ENCODE measurements at places on chromosomes 12 and 14.
A peak's percentile ranks its signal among the peaks of the same experiment; 100 is the strongest.

- DNase-seq, result no peak
Measured at GRCh38 chr14:22849212-22849819, 12.9 kb downstream of the MMP14 start.

- DNase-seq, result no peak
Measured at GRCh38 chr12:2003676-2004112, 563 bp downstream of the DCP1B start.

- DNase-seq, result no peak
Measured at GRCh38 chr12:127278351-127278750, 988.6 kb upstream of the TMEM132C start.

GRCh38 chr14:50023671-50024490, 92.5 kb downstream of the VCPKMT start:
- DNase-seq, result no peak

DNA sequence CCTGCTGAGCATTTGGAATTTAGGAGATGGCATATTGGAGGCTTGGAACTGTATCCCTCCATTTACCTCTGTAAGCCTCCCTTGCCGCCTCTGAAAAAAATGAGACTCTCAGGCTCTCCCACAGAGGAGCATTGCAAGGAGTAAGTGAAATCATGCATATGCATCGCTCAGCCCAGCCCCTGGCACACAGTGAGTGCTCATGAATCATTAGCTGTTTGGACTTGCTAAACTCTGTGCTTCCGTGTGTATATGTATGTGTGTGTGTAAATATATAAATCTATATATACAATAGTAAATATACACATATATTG, 17.1 kb upstream of the TBX3 start:
- DNase-seq, result no peak

DNA sequence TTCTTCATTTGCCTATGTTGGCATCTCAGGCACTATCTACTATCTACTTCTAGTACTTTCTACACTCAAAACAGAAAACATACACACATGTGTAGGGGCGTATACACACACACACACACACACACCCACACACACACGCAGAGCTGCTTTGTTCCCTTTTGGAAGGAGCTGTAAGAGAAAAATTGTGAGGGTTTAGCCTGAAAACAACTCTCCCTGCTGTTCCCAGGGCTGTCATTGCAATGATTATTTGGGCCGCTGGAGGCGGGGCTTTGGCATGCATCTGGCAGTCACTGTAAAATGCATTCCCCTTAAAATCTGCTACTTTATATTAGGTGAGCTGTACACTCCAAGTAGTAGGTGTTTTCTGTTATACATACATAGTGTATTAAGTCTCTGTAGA, 29.1 kb upstream of the SLC38A2 start:
- DNase-seq, result no peak

- no peak for DNase-seq
Measured at GRCh38 chr12:88658009-88658408, 77.7 kb upstream of the KITLG start.

GRCh38 chr14:104889375-104889757, 24.3 kb downstream of the CEP170B start:
- DNase-seq, result no peak

- no peak for DNase-seq
Measured at GRCh38 chr12:98188650-98189077, 326.7 kb upstream of the TMPO start.

DNA sequence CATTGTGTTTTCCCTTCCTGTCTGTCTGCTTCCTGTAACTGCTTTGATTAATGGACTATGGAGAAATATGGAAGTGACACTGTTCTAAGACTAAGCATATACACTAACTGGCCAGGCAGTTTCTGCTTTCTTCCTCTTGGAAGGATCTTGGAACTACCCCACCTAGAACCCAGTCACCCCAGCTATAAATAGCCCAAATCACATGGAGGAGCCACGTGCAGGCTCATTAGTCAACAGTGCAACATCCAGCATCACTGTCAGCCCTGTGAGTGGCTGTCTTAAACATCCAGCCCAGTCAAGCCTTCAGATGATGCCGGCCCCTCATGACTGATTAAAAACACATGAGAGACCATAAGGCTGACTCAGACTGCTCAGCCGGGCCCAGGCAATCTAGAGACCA, 39.2 kb downstream of the BCAT1 start:
- no peak for DNase-seq

DNA sequence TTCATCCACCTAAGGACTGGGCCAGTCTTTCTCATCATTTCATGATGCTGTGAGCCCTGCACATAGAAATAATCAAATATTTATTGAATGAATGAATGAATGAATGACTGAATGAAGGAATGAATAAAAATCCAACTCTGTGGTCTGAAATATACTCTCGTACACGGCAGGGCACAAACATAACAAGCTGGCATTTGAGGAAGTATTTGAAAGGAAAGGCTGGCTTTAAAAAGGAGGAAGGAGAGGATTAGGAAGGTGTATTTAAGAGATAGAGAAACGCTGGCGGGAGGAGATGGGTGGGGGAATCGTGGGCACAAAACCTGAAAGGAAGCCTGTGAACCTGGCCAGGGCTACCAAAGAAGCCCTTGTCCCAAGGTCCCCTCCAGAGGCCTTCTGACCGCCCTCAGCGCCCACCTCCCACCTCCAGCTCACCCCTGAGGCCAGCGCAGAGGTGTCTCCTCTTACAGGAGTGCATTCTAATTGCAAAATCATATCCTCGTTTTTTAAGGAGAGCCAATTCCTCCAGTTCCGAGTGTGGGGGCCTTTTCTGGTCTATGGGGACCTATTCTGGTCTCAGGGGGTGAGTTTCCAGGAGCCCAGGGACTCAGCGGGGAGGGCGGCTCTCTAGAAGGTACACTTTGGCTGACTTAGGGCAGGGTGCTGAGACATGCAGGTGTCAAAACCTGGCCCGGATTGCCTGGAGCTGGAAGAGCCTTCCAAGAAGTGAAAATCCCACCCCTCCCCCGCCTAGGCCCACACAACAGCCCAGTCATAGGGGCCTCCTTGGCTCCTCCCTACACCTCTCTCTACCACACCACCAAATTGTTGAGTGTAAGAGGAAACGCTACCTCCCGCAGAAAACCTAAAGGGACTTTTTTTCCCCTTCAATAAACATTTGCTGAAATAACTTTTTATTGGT, 8.7 kb upstream of the JDP2 start:
- DNase-seq, result no peak

GRCh38 chr14:22403296-22403695, 185.7 kb downstream of the DAD1 start:
- DNase-seq, result no peak

DNA sequence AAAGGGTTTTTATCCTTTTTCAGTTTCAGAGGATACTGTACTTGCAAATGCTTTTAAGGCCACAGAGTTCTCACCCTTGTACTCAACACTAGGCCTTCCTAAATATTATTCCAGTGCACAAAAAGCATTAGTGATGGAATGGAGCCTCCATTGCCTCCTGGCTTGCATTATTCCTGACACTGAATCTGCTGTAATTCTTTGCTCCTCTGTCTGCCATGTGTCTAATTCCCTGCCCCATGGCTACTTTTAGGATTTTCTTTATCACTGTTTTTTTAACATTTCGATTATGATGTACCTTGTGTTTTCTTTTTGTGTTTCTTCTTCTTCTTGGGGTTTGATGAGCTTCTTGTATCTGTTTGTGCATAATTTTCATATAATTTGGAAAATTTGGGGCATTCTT, 29.5 kb downstream of the SUSD6 start:
- DNase-seq, result no peak

DNA sequence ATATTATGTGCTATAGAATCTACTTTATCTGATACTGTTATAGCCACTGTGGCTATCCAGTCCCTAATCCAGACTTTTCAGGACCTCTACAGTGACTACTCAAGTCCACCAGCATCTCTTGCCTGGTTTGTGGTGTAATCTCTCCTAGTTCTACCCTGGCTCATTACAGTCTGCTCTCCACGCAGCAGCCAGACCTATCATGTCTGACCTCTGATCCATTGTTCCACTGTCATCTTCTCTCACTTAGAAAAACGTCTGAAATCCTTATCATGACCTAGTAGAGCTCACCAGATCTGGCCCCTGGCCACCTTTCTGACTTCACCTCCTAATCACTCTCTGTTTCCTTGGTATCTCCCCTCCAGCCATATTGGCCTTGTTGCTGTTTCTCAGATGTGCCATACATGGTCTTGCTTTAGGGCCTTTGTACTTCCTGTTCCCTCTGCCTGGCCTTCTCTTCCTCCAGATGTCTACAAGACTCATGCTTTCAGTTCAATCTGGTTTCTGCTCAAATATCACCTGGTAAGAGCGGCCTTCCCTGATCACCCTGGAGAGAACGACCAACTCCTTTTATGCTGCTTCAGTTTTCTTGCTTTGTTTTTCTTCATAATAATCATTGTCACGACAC, 475.5 kb downstream of the AACS start:
- no peak for DNase-seq

GRCh38 chr12:69385038-69385437, 25.5 kb downstream of the YEATS4 start:
- DNase-seq, result no peak

DNA sequence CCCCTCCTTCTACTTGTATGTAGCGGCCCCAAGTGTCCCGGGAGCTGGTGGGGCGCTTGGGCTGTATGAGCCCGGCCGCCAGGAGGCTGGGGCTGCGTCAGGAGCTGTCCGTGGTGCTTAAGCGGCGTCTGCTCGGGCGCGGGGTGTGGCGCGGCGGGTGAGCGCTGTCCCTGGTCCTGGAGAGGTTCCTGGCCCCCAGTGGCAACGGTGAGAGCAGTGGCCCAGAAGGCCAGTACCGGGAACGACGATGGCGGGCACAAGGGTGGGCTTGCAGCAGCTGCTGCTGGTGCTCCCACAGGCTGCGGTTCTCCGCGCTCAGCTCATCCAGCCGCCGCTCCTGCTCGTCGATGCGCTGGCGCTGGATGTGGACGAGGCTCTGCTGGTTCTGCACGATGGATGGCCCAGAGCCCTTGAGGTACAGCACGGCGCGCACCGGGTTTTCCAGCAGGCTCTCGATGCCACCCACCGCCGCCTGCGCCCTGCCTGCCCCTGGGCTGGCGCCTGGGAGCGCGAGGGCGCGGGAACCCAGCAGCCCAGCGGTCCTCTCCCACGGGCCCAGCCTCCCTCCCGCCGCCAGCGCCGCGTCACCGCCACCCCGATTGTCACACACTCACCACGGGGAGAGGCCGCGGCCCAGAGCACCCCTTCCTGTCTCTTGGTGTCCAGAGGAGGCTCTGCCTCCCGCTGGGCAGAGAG, 41.9 kb upstream of the FKBP4 start:
- peak; percentile 67 for DNase-seq

GRCh38 chr12:33438025-33438772, 1.4 kb downstream of the SYT10 start:
- no peak for DNase-seq

- DNase-seq, result no peak
Measured at GRCh38 chr12:70246580-70246979, 3.3 kb downstream of the CNOT2 start.

DNA sequence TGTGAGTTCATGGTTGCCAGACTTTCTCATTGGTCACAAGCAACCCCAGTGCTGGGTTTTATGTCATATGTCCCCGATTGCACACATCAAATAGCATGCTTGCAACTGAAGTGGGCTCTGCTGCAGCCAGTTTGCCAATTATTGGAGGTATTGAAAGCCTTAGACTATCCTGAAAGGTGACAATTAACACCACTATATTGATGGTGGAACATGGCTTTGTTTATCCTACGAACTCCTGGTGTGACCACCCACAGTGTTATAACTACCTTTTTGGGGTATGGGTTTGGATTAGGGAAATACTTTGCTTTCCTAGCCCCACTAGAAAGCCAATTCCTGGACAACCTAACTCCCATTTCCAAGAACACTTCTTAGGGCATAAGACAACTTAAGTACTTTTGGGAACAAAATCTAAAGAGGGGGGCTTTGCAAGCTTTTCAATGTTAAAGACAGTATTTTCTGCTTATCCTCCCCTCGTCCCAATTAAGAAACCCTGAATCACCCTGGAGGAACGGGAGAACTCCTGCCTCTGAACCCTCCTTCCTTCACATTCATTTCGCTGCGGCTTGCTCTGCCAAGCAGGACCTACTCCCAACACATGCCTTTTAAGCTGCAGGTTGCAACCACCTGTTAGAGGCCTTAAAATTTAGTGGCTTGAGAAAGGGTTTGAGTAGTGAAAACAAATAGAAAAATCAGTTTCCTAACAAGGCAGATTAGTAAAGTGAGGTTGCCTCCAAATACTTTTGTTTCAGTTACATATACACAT, 80.3 kb upstream of the RBM19 start:
- no peak for DNase-seq

DNA sequence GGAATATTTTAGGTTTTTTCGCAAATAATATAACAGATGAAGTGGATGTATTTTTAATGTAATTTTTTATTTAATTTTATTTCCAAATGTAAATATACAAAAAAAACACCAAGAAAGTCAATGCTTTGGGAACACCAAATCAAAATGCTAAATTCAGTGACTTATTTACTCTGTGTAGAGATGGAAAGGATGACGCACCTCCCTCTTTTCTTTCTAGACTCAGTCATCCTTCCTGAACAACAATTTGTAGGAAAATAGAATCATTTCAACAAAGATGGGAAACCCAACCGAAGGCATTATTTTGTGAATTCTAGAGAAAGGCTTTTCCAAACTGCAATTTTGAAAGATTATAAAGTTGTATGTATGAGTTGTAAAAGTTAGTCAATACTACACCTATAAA, 57.7 kb downstream of the CCER1 start:
- no peak for DNase-seq

DNA sequence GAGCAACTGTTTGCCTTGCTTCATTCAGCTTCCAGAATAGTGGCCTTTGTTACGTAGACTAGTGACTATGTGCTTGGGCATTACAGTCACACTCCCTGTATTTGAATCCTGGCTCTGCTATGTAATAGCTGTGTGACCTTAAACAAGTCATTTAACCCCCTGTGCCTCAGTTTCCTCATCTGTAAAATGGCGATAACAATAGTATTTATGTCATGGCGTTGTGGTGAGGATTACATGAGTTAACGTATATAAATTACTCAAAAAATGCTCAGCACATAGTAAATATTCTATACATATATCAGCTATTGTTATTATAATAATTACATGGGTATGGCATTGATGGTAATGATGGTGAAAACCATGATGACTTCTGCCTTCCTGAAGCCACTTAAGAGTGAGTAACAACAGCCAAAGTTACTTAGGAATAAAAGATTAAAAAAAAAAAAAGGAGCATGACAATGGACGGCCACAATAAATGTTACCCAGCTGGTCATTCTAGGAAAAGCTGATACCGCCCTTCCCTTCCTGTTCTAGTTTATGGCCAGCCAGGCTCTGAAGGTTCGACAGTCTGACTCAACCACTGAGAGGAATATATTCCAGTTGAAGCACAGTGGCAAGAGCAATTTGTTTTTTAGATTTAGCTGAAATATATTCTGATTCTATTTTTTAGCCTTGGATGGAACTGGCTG, 9.9 kb upstream of the ADIPOR2 start:
- DNase-seq, result no peak

GRCh38 chr14:84465880-84466279, 1064.1 kb upstream of the FLRT2 start:
- DNase-seq, result no peak

- DNase-seq, result no peak
Measured at GRCh38 chr14:41868396-41868795, 261.7 kb downstream of the LRFN5 start.

GRCh38 chr14:61387076-61387475, 65.7 kb downstream of the PRKCH start:
- no peak for DNase-seq

GRCh38 chr12:55019784-55020183, at the start of gene NEUROD4:
Gene NEUROD4 (plus strand): TSS chr12:55019974. CDS start chr12:55026440, 6,466 bp downstream.
- peak; percentile 46 for DNase-seq
